Glutamatergic neuron (in vitro differentiated cells): ENCODE measurements at places on chromosomes 5 and 9. TPM values are rescaled to one million over a fixed set of nuclear protein-coding genes. Genes with fewer than 3 reads are reported as not detected.
A peak's percentile ranks its signal among the peaks of the same experiment; 100 is the strongest.

DNA sequence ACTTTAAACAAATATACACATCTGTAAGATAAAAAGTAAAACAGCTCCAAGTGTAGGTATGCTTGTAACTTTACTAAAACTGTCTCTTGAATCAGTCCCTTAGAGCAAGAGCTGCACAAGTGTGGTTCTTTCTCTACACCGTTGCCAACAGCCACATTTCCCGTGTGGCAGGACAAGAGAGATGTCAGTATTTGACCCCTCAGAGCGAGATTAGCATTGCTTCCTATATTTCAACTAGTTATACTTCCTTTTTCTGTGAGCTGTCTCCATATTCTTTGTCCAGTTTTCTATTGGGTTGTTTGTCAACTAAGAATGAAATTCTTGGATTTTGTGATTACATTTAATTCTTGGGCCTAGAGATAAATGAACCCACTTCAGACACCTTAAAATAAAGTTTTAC lies 8.0 kb downstream of the PLIN2 start:
- no peak overlapping the region for H3K27ac ChIP-seq
- peaks cover 2% of the 10 kb centered on the region for H3K27me3 ChIP-seq
- DNase-seq: no peak
- H3K4me3 ChIP-seq: no peak overlapping the region
- H3K4me1 ChIP-seq: no peaks in the 10 kb centered on the region
- H3K36me3 ChIP-seq: no peaks in the 10 kb centered on the region

DNA sequence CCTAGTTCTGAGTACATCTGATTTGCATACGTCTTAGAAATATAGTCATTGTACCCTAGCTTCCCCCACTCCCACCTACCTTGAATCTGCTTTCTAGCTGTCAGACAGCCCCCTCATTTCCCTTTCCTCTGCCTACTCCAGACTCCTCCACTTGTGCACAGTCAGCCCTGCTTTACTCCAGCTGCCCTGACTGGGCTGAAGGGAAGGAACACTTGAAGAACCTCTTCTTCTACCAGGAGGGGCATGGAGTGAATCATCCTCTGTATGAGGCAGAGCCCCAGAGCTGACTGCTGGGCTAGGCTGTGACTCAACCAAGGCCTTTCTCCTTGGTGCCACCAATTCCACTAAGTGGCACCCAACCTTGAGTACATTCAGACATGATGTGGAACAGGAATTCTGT lies 18.1 kb upstream of the ZFR start:
- peaks cover 1% of the 10 kb centered on the region for H3K27me3 ChIP-seq
- no peaks in the 10 kb centered on the region for H3K4me1 ChIP-seq
- no peak overlapping the region for H3K27ac ChIP-seq

DNA sequence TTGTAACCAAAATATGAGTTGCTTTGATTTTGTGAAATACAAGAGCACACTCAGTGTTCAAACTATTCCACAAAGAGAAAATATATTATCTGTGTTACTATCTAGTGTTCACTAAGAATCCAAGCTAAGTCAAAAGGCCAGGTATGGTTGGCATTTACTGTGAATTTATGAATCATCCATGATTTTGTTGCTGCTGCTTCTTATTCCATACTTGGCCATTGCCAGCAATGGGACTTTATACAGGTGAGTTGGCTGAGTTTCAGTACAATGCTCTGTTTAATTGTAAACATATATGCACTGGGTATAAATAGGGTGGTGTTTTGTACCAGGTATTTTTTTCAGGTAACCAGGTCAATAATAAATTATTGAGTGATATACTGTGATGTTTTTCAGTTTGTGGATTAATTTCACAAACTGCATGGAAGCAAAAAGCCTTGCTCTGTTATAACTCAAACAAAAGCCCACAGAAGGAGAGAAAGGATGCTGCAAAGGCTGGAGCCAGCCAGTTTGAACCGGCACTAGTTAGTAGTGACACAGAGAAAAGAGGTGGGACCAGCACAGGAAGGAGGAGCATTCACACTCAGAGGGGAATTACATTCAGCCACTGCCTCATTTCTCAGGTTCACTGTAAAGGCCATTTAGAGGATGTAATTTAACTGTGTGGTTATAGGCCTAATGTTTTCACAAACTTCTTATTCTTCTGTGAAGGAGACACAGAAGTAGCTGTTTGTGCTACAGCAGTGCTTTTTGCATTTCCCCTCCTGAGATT lies 381.8 kb downstream of the ADGRV1 start:
- H3K4me1 ChIP-seq: peaks cover 7% of the 10 kb centered on the region
- H3K4me3 ChIP-seq: peak overlapping the region; percentile 58
- peak; percentile 59 for DNase-seq

GRCh38 chr5:41763081-41763480 lies 107.1 kb downstream of the OXCT1 start:
- H3K36me3 ChIP-seq: no peaks in the 10 kb centered on the region
- no peak overlapping the region for H3K4me3 ChIP-seq
- H3K4me1 ChIP-seq: peaks cover 4% of the 10 kb centered on the region
- no peak overlapping the region for H3K27ac ChIP-seq
- DNase-seq: no peak

Gene LYSMD3
- total RNA-seq: 7.8 TPM

DNA sequence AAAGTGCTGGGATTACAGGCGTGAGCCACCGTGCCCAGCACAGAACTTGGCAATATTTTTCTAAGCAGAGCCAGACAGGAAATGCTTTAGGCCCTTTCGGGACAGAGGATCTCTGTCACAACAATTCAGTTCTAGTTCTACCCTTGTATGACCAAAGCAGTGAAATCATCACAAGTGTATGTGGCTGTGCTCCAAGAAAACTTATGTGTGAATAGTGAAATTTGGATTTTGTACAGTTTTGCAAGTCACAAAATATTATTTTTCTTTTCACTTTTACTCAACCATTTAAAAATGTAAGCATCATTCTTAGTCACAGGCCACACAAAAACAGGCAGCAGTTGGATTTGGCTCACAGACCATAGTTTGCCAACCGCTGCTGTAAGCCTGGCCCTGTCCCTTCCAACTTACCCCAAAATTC lies 20.4 kb upstream of the PRUNE2 start:
- no peaks in the 10 kb centered on the region for H3K4me1 ChIP-seq
- DNase-seq: no peak
- H3K27ac ChIP-seq: no peak overlapping the region
- H3K36me3 ChIP-seq: no peaks in the 10 kb centered on the region

DNA sequence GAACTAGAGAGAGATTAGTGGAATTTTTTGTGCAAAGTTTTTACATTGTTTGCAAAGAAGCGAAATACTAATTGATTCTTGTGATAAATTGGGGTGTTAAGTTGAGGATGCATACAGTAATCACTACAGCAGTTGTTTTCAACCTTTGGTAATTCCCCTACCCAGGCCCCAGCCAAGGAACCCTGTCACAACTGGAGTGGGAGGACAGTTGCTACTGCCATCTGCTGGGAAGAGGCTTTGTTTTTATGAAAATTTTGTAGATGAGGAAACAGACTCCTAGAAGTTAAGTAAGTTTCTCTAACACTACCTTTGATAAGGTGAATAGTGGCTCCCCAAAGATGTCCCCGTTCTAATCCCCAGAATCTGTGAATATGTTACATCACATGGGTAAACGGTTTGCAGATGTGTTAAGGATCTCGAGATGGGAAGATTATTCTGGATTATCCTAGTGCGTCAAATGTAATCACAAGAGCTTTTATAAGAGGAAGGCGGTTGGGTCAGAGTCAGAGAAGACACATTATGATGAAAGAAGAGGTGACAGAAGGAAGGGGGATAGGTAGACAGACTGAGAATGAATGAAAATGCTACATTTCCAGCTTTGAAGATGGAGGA lies 34.0 kb upstream of the PPP1R2B start:
- peaks cover under 1% of the 10 kb centered on the region for H3K36me3 ChIP-seq
- DNase-seq: peak; percentile 46
- no peak overlapping the region for H3K27ac ChIP-seq
- peaks cover 12% of the 10 kb centered on the region for H3K4me1 ChIP-seq
